GOT3 (cell line): ENCODE measurements at places on chromosomes 5 and 9.

DNA sequence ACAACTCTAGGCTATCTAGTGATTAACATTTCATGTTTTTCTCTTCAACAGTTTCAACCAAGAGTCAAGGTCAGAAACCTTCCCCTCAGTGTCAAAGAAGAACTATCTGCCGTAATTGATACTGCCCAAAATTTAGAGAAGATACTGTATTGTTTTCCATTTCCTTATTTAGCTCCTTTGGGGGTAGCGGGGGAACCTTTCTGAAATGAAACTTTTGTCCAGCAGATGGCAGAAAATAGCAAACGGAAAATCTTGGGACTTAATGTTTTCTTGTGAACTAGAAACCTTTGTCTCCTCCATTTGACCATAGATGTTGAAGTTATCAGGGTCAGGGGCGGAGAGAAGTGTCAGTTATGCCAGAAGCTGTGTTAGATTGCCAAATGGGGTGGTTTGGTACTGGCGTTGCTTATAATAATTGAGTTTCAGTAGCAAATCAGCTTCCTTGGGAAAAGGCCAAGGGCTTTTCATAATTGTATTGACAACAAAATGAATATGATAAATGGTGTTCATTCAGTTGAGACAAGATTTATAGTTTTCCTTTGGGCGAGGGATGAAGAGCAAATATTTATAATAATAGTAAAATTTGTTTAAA, 101.7 kb upstream of the TLX3 start:
- no peak for DNase-seq

- DNase-seq = no peak
These were observed 273.1 kb downstream of the ARHGEF28 start for GRCh38 chr5:73899055-73899454.

GRCh38 chr5:127645300-127645726, 3.6 kb upstream of the CTXN3 start:
- no peak for DNase-seq

- DNase-seq = no peak
These were observed 49.1 kb downstream of the MTREX start for GRCh38 chr5:55356896-55357295.

GRCh38 chr9:37404590-37404989, 17.9 kb upstream of the GRHPR start:
- DNase-seq = no peak

- no peak for DNase-seq
These were observed 313.9 kb upstream of the TRPC7 start for GRCh38 chr5:136679233-136679632.

GRCh38 chr9:137454145-137454596, 5.0 kb downstream of the NSMF start:
- no peak for DNase-seq

- DNase-seq = no peak
These were observed 112.5 kb upstream of the IER5L start for GRCh38 chr9:129290606-129291005.
